ENCODE measurements at places on chromosomes 1 and 21.

- no peak for DNase-seq
These were observed 94.3 kb downstream of the RGS2 start for GRCh38 chr1:192903142-192903541.

GRCh38 chr1:226684026-226684425 lies 55.1 kb downstream of the ITPKB start:
- no peak for DNase-seq

- no peak for DNase-seq
These were observed 5.2 kb downstream of the PTAFR start for GRCh38 chr1:28171246-28171645.

DNA sequence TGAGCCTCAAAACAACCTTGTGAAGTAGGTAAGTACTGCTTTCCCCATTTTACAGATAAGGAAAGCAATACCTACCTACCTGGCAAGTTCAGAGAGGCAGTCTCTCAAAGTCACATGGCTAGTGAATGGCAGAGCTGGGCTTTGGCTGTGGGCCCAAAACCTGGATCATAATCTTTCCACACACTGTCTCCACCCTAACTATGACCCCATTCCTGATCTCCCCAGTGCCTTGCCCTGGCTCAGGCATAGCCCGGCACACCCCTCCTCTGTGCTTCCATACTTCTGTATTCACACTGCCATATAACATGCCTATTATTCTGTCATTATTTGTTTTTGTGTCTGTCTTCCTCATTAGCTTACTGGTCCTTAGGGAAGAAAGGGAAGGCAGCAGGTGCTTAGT lies 15.9 kb downstream of the GNG12 start:
- no peak for DNase-seq

- peak; percentile 34 for DNase-seq
These were observed 88.0 kb upstream of the AK4 start for GRCh38 chr1:65059930-65060538.

GRCh38 chr1:33962061-33962460 lies 98.2 kb downstream of the HMGB4 start:
- no peak for DNase-seq

DNA sequence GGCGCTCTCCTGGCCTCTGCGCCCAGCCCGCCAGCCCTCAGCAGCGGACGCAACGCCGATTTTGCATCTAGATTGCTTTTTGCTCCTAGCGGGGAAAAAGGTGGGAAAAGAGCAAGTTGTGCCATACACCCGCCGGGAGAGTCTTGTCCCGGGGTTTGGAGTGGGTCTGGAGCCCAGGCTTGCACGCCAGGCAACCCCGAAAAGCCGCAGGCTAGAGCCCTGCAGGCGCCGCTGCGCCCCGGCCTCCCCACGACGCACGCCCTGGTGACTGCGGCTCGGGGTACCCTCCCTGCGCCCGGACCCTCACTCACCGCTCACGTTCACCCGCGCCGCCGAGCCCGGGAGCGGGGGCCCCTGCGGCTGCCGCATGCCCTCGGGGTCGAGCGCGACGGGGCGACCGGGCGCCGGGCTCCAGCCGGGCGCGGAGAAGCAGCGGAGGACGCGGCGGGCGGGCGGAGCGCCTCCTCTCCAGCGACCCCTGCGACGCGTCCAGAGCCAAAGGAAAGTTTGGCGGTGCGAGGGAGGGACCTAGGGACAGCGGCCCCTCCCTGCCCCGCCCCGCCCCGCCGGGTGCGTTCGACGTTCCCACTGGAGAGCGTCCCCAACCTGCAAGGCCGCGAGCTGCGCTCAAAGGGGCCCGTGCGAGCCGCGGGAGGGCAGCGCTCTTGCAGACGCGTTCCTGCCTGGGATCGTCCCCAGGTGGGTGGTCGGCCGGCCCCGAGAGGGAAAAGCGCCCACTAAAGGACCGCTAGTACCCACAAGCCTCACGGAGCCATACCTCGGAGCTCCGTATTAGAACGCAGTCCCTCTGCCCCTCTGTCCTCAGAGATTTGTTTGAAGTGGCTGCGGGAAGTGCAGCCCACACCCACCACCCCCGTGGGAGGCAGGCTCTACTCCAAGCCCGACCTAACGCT lies at the start of gene LPAR3:
LPAR3 (minus strand) TSS at position 502 of the 914 bp plus-strand sequence. CDS start 27,086 bp downstream, outside the sequence.
- DNase-seq: no peak

DNA sequence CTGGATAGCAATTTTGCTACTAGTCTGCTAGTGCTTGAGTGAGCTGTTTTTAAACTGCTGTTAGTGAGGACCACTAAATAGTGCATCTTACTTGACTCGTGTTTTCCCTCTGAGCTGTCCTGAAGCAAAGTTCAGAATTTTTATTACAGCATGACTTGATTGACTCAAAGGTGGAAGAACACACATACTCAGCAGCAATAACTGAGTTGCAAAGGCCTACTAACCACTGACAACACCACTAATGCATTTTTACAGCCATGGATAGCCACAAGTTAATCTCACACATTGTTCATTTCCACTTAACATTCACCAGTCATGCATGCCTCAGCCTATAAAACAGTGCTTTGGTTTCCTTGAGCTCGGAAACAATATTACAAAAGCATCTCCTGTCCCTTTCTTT lies 148.7 kb downstream of the RUNX1 start:
- DNase-seq: no peak

GRCh38 chr21:41220208-41220733 lies 52.3 kb downstream of the BACE2 start:
- DNase-seq: no peak

DNA sequence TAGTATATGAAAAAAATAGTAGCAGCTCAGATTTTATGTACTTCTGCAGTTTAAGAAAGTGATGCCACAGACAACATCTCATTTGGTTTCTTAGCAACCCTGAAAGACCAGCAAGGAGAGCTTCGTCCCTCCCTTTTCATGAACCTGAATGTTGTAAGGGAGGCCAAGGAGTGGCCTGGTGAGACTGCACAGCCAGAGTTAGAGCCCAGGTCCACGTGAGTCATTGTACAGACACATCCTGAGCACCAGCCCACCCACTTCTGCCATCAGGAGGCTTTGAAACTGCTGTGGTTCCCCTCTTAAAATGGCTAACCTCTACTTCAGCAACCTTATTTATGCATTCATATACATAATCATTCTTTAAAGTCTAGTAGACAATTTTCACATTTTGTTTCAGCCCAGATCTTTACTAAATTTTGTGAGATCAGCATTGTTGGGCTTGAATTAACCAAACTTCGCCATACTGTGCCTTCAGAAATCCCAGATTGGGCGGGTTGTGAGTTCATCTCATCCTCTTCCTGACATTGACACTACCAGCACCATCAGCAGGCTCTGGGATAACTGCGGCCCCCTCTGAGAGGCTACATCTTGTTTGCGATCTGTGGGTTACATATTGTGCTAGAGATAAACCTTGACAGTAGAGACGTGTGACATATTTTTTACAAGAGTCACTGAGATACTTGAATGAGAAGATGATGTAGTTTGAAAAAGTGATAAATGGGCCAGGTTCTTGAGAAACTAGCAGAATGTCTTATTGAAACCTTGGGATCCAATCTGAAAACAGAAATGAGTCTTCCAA lies 106.7 kb downstream of the CAMTA1 start:
- DNase-seq: no peak

DNA sequence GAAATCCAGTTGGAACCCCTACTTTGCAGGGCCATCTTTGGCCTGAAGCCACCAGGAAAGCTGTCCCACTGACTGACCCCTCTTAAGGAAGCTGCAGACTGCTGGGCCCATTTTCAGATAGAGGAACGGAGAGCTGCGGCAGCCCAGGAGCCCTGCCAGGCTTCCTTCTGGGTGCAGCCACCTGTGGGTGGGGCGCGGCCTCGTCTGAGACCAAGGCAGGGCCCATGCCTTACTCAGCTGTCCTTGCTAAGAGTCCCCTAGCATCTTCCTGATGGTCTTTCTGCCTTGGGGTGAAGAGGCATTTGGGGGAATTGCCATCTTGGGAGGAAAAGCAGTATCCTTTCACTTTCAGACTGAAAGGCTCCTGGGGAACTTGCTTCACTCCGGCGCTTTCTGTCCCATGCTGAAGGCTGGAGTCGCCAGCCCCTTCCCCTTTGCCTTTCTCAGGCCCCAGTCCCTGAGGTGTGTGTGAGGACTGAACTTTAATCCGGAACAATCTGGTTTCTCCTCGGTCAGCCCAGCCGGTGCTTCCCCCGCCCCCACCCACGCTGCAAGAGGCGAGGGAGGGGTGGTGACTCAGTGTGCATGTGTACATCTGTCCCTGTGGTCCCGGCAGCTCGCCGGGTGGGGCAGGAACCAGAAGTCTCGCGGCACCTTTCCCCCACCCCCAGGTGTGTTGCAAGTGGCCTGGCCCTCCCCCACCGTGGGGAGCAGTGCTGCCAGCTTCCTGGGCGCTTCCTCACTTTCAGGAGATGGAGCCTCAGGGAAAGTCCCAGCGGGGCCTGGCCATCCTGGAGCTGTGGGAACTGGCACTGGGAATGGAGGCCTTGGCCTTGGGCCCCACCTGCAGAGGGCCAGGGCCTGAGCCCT lies 5.1 kb downstream of the ZC3H12A start:
- DNase-seq: peak; percentile 97

DNA sequence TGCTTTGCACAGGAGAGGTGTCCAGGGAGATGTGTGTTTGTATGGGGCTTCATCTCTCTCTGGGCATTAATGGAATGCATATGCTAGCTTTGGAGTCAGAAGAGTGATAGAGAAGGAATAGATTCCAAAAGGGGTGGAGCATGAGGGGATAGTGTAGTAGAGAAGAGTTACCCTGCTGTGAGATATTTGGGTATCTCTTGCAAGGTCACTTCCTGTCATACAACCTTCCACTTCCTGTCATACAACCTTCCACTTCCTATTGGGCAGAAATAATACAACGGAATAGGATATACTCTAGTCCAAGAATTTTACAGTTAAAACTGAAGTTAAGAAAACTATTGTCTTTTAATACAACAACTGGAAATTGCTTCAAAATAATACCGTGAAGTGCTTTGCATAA lies 351.8 kb upstream of the FMN2 start:
- DNase-seq: no peak

- no peak for DNase-seq
These were observed 231.3 kb downstream of the TOMM20 start for GRCh38 chr1:234897390-234897749.

DNA sequence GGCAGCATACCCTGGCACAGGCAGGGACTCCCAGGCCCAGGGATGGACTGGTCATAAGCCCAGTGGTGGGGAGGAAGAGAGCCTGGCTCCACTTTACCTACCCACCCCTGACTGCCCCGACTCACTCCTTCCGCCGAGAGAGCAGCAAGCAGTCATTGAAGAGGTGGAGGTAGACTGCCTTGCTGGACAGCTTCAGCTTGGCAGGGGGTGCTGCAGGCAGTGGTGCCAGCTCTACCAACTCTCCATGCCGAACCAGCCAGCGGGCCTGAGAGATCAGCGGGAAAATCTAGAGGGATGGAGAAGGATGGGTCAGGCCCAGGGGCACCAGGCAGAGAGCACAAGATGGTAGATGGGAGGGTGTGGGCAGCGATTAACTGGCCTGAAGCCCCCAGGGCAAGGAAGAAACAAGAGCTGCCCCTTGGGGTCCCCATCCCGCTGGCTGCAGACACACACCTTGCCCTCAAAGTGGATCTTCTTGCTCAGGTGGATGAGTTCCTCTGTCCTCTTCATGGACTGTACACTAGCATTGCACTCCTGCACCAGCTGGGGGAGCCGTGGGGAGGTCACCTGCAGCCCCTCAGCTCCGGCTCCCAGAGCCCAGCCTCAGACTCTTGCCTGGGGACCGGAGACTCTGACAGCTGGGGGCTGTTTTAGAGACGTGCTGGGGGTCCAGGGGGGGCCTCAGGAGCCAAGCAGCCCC lies 7.7 kb downstream of the ARHGEF19 start:
- DNase-seq: no peak

DNA sequence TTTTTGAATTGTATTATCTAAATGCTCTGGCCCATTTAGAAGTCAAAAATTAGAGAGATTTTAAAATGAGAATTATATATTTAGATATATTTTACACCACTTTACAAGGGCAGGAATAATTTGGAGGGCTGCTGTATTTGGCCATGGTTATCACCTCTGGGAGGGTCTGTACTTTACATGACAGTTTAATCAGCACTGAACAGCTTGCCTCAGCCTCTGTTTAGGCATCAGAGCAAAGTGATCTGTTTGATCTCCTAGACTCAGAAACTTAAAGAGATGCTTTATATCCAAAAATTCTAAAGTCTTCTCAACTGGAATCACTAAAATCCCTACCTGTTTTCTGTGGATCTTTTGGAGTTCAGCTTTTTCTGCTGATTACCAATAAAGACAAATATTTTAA lies 5.4 kb upstream of the SPTA1 start:
- DNase-seq: no peak

DNA sequence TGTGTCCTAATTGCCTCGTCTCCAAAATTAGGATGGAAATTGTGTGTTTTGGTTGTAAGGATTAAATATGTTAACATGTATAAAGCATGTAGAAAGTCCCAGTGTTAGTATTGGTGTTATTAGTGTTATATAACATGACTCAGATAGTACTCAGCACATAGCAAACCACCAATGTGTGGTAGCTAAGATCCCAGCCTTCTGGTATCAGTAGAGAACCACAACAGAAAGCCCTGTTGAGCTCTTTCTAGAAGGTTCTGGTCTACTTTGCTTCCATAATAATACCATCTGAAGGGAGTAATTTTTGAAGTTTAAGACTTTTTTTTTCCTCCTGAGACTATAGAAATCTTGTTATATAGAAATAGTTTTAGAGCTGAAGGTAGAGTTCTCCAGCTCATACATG lies 259.3 kb upstream of the SGIP1 start:
- no peak for DNase-seq

GRCh38 chr1:17586172-17586964 lies 46.9 kb downstream of the ARHGEF10L start:
- peak; percentile 90 for DNase-seq

- DNase-seq: no peak
These were observed 33.1 kb upstream of the DMBX1 start for GRCh38 chr1:46456411-46456963.

- DNase-seq: no peak
These were observed 3.7 kb upstream of the SDC3 start for GRCh38 chr1:30912224-30912623.

GRCh38 chr21:29521872-29522271 lies 223.2 kb downstream of the BACH1 start:
- DNase-seq: no peak

DNA sequence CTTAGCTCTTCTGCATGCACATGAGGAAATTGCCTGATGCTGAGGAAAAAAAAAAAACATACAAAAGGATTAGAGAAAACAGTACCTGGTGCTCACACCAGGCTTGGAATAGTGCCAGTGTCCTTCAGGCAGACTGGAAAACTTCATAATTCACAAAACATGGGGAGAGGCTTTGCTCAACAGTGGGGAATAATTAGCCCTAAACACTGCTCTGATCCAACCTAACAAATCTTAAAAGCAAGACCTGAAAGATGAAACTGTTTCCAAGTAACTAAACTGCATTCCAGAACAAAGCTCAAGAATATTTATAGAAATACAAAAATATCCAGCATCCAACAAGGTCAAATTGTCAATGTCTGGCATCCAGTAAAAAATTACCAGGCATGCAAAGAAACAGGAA lies 124.8 kb downstream of the AK5 start:
- DNase-seq: no peak

- DNase-seq: no peak
These were observed 91.6 kb downstream of the GLUL start for GRCh38 chr1:182299728-182300616.

- peak; percentile 54 for DNase-seq
These were observed 58.2 kb upstream of the SLC45A1 start for GRCh38 chr1:8259498-8260290.

GRCh38 chr21:27196651-27197050 lies 229.8 kb upstream of the ADAMTS5 start:
- DNase-seq: no peak

GRCh38 chr1:14787604-14788003 lies 189.1 kb downstream of the KAZN start:
- no peak for DNase-seq
